AG08396 (cell line): ENCODE measurements at places on chromosomes 2 and 18.
A peak's percentile ranks its signal among the peaks of the same experiment; 100 is the strongest.

DNA sequence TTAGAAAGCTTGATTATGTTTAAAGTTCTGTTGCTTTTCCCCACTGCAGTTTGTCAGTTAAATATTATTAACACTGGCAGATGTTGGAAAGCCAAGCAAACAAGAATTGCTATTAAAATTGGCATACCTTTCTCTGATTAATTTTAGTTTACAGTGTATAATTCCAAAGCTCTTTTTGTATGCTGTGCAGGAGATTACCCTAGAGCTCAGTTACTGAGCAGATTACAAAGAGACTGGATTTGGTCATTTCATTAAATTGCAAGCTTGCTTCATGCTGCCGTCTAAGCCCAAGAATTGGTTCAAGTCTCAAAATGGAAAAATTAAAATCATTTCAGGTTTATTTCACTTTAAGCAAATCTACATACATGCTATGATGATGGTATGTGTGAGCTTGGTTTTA is 2.3 kb downstream of the ASAP2 start:
- no peak for DNase-seq

DNA sequence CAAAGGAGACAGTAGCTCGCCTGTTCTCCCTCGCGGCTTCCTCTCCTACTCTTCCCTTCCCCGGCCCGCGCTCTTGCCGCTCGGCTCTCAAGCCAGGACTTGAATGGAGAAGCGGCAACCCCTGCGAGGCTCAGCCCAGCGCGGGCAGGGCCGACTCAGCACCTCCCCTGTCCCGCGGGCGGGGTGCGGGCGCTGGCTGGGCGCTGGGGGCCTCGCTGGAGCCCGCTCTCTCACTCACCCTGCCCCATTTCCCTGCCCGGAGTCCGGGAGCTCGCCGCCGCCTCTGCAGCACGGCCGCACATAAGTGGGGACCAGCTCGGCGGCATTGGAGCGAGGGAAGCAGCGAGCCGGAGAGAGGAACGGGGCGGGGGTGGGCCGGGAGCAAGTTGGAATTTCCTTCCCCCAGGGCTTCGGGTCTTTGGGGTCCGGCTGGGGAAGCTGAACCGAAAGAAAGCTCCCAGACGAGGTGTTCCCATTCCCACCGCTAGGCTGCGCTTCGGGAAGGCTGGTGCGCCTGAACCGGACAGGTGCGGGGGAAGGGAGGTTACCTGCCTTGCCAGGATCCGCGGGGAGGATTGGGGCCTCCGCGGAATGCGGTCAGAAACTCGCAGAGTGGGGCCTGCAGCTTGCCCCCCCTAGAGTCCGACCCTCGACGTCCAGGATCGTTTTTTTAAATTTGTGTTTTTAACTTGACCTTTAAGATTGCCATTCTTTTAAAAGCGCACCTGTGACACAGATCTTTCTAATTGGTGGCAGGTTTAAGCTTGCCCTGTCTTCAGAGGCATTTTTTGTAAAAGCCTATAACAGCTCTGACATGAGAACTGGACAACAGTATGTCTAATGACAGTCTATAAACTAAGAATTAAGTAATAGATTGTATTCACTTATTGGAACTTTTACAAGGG is at the start of gene COBLL1:
TSS of gene COBLL1 (minus strand) at position 105 of the 905 bp plus-strand sequence. CDS start 627 bp downstream, outside the sequence.
- DNase-seq: peak; percentile 72

DNA sequence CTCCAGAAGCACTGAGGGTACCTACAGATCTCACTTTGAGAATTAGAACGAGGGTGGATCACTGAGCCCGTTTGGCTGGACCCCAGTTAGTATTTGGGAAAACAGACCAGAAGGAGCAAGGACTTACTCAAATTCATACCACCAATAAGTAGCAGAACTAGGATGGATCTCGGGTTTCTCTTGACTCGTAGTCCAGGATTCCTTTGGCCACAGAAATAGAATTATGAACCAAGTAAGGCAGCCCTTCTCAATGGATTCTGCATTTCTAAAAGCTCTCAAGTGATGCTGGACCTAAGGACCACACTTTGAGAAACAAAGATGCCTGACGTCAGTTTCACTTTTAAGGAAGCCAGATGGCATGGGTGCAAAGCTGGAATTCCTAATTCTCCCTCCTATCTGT is 153.0 kb downstream of the KLHL29 start:
- DNase-seq: no peak

DNA sequence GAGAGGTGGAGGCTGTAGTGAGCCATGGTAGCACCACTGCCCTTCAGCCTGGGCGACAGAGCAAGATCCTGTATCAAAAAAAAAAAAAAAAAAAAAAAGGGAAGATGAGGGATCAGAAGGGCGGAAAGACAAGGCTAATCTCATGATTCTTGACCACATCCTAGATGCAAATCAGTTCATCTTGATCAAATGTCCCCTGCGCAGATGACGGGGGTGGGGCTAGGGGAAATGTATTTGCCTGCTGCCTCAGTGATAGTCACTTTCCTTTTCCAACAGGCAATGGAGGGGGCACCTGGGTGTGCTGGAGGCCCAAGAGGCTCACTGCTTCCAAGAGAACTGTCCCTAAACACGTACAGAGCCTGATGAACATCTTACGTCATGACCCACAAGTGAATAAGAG is 3.7 kb upstream of the EMILIN2 start:
- no peak for DNase-seq

- DNase-seq: no peak
Measured at GRCh38 chr2:238774071-238774470, 73.8 kb upstream of the TWIST2 start.

GRCh38 chr2:182240862-182241371 is 185.9 kb downstream of the PDE1A start:
- DNase-seq: peak; percentile 14

GRCh38 chr2:149611100-149611820 is 23.7 kb upstream of the MMADHC start:
- DNase-seq: no peak

GRCh38 chr2:1742681-1743395 is 1.5 kb downstream of the PXDN start:
- peak; percentile 87 for DNase-seq
